ENCODE measurements at places on chromosomes 2 and 18.

DNA sequence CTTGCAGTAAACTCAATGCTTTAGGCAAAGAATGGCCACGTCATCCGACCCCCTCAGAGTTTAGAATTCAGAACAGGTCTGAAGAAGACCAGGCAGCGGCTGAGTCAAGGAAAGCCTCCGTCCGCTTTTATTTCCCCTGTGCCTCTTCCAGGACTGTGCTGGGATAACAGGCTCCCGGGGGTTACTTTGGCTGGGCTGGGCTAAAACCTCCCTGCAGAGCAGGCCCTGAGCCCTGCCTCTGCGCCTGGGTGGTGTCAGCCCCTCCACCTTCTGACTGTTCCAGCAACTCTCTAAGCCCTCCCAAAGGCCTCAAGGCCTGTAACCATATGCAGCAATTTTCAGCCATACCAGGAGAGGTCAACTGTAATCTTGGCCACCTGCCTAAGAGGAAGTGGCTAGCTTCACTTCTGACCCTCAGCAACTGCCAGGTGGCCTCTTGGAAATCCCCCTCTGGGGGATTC lies 166.5 kb downstream of the RPIA start:
- DNase-seq: no peak

GRCh38 chr2:8089596-8089995 lies 592.3 kb upstream of the ID2 start:
- no peak for DNase-seq

DNA sequence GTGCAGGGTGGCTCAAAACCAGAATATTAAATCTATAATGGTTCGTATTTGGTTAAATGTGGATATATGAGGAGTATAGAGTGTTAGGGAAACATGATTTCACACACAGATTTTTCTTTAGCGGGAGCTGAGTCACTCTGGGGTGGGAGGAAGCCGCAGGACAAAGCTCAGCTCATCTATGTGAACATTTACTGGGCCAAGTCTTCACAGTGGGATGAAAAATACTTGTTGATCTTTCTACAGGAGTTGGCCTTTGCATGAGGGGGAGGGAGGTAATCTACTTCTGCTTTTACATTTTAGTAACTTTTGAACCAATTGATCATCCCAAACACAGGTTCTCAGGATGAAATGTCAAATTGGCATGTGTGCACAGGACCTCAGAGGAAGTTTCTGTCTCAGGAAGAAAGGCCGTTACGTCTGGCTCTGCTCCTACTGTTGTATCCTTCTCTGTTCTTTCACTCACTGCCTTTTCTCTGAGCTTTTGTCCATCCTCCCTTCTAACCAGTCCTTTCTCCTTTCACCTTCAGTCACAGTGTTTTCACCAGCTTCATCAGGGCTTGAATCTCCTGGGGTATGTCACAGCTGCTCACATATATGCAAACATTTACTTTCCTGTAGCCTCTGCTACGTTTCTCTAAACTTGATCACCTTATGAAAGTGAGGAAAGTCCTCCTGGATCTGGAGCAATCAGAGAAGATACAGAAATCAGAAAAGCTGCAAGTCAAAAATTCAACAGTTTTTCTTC lies 943.3 kb upstream of the FANCL start:
- no peak for DNase-seq

- no peak for DNase-seq
Measured at GRCh38 chr18:24126155-24126961, 12.5 kb upstream of the CABYR start.

DNA sequence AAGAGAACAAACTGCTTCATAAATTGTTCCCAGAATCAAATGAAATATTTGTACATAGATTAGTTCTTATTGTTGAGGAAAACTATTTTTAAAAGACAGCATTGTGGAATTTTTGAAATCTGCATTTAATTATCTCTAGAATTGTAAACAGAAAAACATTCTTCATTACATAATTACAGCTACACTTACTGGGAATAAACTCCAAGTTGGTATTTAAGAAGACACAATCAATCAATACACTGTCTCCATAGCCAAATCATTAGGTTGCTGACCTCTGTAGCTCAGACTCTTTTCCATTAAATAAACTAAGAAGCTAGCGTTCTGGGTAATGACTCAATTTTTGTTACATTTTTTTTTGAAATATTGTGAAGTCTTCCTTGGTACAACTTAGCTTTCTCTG lies 70.2 kb upstream of the PIEZO2 start:
- DNase-seq: no peak

GRCh38 chr2:17583166-17583565 lies 42.7 kb downstream of the VSNL1 start:
- no peak for DNase-seq

DNA sequence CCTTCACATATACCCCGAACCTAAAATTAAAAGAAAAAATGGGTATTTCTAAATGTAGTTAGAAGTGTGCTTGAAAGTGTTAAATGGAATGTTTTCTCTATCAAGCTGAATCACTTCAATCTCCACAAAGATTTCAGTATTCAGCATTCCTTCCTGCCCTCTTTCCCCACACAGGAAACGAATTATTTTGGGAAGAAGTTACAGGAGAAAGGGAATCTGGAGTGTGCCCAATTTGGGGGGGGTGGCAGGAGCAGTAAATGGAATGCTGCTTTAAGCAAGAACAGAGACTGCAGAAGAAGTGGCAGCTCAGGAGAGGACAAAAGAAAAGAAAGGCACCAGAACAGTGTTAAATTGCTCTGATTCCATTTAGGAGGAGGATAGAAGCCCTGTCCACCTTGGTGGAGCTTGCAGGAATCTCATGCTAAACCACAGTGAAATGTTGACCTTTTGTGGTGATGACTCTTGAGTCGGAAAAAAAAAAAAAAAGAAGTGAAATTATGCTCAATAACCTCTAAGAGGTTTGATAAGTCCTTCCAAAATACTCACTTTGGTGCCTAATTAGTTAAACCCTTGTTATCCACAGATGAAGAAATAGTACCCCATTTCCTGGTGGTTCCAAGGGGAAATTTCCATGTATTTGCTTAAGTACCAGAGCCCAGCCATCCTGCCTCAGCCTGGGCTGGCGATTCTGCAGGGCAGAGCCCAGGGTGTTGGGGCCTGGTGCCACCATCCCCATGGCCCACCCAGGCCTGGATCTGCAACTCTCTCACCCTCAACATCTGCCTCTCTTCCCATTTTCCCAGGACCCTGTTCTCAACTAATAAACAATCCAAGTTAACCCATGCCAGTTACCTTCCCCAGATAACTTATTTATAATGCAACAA lies 56.5 kb downstream of the MYO5B start:
- no peak for DNase-seq

DNA sequence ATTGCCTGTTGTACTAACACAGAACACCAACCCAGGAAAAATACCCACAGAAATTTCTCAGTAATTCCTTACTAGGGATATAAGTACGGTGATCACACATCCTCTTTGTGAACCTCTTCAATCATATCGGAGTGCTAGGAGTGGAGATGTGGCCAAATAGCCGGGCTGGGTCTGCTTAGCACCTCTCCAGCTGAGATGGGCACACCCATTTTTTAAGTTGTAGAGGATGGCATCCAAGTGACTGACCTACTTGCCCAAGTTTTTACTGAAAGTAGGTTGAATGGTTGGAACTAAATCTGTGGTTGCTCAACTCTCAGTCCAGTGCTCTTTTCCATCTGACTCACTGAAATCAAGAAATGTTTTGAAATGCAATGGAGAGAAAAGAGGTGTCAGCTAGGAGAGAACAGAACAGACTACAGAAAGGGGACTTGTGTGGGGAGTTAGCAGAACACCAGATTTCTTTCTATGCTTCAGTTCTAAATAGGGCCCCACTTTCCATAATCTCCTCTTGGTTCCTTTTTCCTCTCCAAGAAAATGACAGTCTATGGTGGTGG lies 68.7 kb upstream of the FSHR start:
- DNase-seq: no peak

DNA sequence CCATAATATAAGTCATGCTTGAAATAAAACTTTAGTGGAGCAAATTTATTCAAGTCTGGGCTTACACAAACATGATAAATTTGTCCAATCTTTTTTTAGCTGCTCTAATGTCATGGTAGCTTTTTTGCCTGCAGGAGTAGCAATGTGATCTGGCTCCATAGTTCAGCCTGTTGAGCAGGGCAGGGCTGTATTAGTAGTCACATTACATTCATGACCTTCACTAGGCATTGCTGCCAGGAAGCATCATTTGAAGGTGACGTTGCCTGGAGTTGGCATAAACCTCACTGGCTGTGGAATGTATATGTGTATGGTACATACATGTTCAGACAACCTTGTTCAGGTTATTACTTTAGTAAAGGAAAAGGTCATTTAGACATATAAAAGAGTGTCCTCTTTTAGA lies 76.6 kb downstream of the CCDC85A start:
- no peak for DNase-seq

DNA sequence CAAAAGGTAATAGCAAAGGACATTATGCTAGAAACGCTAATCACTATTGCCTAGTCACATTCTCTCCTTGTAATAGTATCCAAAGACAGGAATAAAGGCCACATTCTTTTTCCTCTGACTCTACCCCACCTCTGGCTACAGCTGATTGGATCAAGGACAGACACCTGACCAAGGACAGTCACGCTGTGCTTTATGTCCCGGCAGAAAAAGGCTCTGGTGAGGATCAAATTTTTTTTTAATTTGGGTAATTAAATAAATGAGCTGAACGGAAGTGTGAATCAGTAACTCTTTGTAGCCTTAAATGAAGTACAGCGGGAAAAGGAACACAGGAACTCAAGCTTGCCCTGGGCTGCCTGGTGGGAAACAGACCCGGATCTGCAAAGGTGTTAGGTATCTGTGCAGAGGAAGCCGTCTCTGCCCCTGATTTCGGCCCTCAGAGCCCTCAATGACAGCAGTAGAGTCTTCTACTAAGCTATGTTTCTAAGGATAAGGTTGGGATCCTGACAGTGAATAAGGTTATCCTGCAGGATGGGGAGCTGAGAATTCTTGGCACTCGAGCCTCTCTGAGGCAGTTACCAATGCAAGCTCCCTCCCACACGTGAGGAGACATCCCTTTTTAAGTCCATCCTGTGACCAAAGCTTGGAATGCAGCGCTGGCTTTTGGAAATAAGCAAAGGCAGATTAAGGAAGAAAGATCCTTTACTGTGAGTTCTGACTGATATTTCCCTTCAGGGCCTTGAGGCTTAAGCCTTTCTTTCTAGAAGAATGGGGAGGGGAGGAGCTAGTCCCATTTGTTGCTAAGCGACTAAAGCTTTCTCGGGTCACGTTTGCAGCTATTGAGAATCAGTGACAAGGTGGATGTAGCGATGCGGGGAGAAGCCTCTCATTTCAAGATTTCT lies 37.8 kb upstream of the IKZF2 start:
- DNase-seq: no peak

DNA sequence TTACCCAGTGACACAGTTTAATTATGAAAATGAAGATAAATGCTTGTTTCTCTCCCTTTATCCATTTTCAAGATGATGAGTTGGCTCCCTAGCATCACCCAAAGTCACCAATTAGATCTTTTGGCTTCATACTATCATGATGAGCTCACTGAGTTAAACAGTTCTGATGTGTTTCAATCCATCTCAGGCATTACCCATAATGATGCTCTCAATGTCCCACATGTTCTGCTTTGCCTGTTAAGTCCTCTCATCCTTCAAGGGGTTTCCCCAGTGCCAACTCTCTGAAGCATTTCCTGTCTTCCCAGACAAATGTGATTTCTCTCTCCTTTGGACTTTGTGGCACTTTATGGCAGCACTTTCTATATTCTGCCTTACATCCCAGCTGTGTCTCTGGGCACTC lies 92.6 kb downstream of the EPB41L3 start:
- DNase-seq: no peak

- no peak for DNase-seq
Measured at GRCh38 chr2:96354492-96354891, 18.9 kb downstream of the NCAPH start.

- DNase-seq: no peak
Measured at GRCh38 chr2:118711603-118712002, 135.8 kb downstream of the EN1 start.

GRCh38 chr2:100954044-100954420 lies 48.1 kb upstream of the RPL31 start:
- no peak for DNase-seq
